GM13976 (cell line): ENCODE measurements at places on chromosomes 13 and 19.

GRCh38 chr19:55482156-55482961, 2.6 kb upstream of the NAT14 start:
- no peak for DNase-seq

GRCh38 chr19:46213156-46213555, 16.4 kb upstream of the IGFL1 start:
- no peak for DNase-seq

DNA sequence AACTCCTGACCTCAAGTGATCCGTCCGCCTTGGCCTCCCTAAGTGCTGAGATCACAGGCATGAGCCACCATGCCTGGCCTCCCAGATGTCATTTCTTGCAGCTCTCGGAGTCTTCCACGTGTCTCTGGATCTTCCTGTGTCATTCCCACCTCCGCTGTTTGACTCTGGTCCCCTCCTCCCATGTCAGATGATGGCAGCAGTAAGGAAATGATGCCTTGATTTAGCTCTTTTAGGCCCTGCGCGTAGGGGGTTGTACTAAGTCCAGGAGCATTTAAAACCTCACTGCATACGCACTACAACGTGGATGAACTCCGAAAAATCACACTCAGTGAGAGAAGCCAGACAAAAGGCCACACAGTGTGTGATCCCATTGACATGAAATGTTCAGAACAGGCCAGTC, 113.1 kb downstream of the GNG7 start:
- no peak for DNase-seq

- DNase-seq = no peak
These were observed 34.1 kb downstream of the SUGP2 start for GRCh38 chr19:18999016-18999758.

DNA sequence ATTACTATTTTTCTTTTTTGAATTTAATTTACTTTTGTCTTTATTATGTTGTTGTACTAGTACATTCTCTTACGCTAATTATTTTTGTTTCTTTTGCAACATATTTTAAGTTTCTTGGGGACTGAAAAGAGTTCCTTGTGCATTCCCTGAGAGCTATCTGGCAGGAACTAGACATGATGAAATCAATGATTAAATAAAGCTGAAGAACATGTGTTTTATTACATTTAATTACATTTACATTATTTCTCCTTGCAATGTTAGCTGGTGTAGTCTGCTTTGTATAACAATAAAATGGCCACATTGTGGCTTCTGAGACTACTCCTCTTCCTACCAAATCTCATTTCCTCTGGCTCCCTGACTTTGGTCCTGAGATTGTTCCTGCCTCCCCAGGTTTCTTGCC, 244.9 kb downstream of the NDFIP2 start:
- no peak for DNase-seq

DNA sequence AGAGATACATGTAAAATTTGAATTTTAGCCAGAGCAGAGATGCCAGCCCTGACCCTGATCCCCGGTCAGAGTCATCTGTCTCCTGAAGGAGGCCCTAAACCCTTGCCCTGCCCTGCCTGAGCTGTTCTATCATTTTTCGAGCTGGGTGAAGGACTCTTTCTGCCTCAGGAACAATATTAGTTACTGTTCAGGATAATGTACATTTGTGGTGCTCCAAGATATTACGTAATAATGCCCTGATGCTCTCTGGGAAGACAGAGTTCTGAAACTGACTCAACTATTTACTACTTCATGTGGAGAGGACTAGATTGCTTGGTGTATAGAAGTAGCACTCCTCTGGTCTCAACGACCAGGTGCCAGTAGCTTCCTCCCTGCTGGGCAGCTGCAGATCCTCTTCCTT, 37.9 kb upstream of the UBL3 start:
- DNase-seq = no peak

- no peak for DNase-seq
These were observed 766.1 kb upstream of the GPC6 start for GRCh38 chr13:92460479-92460878.

- peak; percentile 70 for DNase-seq
These were observed 45.6 kb upstream of the UBE2L5 start for GRCh38 chr13:30376426-30377311.

DNA sequence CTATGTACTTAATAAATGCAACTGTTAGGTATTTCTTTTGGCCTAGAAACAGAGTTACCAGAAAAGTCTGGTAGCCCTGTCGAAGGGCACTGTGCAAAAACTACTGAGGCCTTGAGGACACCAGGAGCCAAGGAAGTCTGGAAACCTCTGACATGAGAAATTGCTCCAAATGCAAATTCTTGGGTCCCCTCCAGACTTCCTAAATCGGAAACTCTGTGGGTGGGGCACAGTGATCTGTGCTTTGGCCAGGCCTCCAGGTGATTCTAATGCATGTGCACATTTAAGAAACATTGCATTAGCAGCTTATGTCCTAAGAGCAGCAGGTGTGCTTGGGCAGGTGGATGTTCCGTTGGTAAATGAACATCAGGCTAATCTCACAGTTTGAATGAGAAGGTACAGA, 50.0 kb downstream of the STARD13 start:
- no peak for DNase-seq

- DNase-seq = no peak
These were observed 2.7 kb downstream of the ING1 start for GRCh38 chr13:110716247-110716515.

- no peak for DNase-seq
These were observed 7.0 kb downstream of the HIF3A start for GRCh38 chr19:46303691-46304397.

DNA sequence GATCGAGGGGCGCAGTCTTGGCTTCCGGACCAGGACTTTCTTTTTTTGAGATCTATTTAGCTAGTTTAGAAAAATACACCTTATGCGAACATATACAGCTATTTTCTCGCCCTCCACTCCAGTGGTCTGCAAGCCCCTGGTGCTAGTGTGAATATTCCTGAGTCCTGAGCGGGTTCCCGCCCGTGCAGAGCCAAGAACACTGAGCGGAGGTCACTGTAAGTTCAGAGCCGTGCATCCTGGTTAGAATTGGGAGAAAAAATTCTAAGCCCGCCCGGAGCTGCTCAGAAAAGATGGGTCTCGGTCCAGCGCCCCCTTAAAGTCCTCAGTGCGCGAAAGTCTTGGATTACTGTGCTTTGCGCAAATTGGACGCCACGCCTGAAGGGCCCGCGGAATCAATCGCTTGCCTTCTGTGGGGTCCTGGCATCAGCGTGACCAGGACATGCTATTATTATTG, 117.7 kb downstream of the KCNRG start:
- peak; percentile 18 for DNase-seq
